ENCODE measurements at places on chromosomes 2 and 18.

DNA sequence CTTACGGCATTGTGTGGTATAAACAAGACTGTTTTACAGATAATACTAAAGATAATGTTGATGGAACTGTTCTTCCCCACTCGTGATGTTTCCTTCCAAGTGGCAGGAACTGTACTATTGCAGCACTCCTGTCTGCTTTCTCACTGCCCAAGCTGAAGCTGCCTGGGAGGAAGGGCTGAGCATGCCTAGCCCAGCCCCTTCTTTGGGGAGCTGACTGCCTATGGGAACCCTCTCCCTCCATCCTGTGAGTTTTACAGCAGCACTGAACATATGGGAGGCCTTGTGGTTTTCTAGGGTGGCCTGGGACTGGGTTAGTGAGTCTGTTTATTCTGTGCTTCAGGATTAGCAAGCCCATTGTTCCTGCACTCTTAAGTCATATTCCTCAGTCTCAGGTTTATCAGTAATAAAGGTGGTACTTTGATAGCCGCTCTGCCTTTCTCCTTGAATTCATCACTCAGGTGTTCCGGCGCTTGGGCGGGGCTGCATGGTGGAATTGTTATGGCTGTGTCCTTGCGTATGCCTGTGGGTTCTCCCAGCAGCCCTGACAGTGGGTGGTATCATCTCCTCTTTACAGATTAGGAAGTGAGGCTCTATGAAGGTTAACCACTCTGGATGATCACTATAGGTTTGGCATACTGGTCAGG is 379.7 kb downstream of the PTPRM start:
- DNase-seq = peak; percentile 38

GRCh38 chr18:65750389-65751154 is at the start of gene CDH7:
Gene CDH7, plus strand, starts transcription at chr18:65751012. Its CDS starts 11,831 bp downstream, at chr18:65762843.
- no peak for DNase-seq

DNA sequence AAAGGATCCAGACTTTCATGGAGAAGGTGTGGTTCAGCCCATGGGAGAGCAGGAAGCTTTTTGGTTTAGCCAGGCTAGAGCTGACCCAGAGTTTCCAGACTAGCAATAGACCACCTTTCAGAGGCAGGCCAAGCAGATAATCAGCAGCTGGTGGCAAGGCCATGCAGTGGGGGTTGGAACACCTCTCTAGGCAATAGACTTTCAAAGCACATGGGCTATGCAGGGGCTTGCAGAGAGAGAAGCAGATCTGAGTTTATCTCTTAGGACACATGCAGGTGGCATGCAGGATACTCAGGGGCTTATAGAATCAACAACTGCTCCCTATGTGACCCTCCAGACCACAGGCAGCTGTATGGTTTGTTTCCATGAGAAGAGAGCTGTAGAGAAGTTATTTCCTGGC is 9.4 kb downstream of the XIRP2 start:
- DNase-seq = no peak

DNA sequence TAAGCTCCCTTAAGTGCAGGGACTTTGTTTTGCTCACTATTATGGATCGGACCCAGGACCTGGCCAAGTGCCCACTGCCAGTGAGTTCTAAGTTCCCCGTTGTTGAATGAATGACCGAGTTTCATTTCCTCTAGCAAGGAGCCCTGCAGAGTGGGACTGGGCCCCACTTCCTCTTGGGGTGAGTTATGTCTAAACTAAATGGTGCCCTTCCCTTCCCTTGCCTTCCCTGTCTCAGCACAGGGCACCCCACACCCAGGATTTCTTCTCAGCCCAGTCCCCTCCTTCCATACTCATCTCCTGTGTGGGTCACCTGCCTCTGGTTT is 195.3 kb upstream of the HS6ST1 start:
- no peak for DNase-seq

DNA sequence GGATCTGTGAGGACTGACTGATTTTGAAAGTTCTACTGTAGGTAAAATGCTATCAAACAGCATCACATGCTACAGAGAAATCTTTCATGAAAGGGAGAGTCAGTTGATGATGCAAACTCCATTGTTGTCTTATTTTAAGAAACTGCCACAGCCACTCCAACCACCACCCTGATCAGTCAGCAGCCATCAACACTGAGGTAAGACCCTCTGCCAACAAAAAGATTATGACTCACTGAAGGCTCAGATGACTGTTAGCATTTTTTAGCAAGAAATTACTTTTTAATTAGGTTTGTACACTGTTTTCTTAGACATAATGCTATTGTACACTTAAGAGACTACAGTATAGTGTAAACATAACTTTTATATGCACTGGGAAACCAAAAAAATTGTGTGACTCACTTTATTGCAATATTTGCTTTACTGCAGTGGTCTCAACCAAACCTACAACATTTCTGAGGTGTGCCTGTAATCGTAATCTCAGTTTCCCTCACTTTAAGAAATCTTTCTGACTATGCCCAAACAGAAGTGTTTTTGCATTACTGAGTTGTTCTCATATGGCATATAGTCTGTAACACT is 42.8 kb downstream of the METTL8 start:
- DNase-seq = no peak

GRCh38 chr2:119659601-119660342 is 19.2 kb upstream of the TMEM177 start:
- DNase-seq = no peak

DNA sequence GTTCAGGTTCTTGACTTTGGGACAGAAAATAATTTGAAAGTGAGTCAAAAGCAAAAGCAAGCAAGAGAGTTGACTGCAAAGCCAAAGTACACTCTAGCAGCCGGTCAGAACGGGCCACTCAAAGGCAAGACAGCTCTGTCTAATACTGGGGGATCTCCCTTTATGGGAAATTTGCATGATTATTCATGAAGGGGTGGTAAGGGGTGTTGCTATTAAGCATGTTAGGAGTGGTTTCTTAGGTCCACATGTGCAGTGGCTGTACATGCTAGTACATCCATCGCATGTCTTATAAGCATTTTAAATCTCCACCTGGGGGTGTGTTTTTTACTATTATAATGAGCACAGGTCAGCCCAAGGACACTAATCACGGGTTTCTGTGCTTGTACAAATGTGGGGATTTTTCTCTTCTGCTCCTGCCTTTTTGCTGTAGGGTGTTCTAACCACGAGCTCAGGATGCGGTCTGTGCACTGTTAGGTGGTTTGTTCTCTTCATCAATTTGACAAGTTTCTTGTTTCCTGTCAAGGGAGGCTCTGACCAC is 60.2 kb upstream of the SPP2 start:
- no peak for DNase-seq
